Iris pigment epithelial cell (primary cell): ENCODE measurements at places on chromosomes 12 and 14.

- DNase-seq, result no peak
These were observed 48.5 kb downstream of the ATP23 start for GRCh38 chr12:57989838-57990237.

GRCh38 chr14:97780804-97781203 is 983.6 kb downstream of the VRK1 start:
- no peak for DNase-seq

- DNase-seq, result no peak
These were observed 9.8 kb downstream of the CHGA start for GRCh38 chr14:92932448-92933395.

- no peak for DNase-seq
These were observed 28.2 kb downstream of the TESPA1 start for GRCh38 chr12:54956322-54956721.

- DNase-seq, result no peak
These were observed 3.6 kb upstream of the WSB2 start for GRCh38 chr12:118064608-118065007.

GRCh38 chr12:6042446-6042845 is 82.0 kb downstream of the VWF start:
- no peak for DNase-seq

DNA sequence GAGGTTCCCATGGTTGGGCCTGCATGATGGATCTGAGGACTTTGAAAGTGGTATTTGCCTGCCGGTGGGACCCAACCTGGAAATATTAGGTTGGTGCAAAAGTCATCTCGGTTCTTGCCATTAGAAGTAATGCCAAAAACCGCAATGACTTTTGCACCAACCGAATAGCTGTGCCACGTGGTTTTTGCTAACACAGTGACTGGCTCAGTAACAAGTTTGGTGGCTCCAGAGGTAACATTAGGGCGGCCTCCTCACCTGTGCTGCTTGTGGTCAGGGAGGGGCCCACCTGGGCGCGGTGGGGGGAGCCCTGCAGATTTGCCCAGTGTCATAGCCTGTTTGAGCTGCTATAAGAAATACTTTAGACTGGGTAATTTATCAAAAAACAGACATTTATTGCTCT is 1.8 kb downstream of the BDKRB2 start:
- DNase-seq, result no peak

- DNase-seq, result no peak
These were observed 42.1 kb upstream of the FAM222A start for GRCh38 chr12:109671502-109671901.

DNA sequence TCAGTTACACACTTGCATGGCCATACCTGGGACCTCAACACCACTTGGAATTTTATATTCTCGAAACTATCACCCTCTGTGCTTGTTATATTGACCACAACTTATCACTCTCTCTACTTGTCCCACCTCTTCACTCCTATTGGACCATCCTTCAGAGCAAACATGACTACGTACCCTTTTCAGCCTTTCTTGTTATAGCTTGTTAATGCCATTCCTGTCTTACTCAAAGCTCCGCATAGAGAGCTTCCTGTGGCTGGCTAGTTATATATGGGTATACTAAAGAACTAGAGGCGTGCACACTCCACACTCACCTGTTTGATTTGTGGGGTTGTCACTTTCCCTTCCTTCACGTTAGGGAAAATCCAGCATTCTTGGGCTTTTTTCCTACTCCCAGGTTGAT is 26.3 kb upstream of the FRS2 start:
- DNase-seq, result no peak

- no peak for DNase-seq
These were observed 708 bp downstream of the FAR2 start for GRCh38 chr12:29149691-29150281.

DNA sequence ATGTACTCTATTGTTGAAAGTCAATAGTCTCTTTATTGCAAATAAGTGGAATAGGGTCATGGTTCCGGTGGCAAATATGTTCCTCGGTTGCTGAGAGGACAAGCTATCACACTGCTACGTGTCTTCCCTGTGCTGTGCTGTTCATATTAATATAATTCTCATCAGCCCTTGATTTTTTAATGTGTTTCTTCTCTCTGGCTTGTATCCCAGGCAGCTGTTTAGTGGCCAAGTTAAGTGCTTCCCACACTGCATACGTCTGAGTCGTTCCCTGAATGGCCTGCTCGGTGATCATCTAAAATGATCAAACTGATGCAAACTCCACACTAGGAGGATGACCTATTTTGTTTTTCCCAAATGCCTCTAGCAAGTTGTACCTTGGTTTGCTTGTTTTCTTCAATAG is 186.4 kb downstream of the ANO6 start:
- DNase-seq, result no peak

GRCh38 chr14:95173518-95173917 is 16.2 kb upstream of the DICER1 start:
- no peak for DNase-seq

DNA sequence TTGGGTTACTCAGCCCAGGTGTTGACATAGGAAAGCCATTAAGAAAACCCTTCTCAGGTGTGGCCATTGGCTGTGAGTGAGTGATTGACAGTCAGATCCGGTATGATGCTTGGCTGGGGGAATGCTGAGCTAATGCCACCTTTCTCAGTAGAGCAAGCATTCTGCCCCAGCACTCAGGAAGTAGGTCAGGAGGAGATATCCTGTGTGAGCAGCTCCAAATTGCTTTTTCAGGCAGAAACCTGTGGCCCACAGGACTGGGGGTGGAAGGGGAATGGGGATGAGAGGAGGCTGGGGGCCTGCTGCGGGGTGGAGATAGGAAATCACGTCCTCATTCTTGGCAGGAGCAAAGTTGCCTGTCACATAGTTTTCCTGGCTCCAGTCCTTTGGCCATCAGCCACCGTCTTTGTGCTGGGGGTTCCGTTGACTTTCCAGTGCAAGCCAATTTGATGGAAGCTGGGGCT is 55.7 kb downstream of the NINJ2 start:
- no peak for DNase-seq

GRCh38 chr12:105431537-105432100 is 101.1 kb downstream of the C12orf75 start:
- DNase-seq, result no peak

DNA sequence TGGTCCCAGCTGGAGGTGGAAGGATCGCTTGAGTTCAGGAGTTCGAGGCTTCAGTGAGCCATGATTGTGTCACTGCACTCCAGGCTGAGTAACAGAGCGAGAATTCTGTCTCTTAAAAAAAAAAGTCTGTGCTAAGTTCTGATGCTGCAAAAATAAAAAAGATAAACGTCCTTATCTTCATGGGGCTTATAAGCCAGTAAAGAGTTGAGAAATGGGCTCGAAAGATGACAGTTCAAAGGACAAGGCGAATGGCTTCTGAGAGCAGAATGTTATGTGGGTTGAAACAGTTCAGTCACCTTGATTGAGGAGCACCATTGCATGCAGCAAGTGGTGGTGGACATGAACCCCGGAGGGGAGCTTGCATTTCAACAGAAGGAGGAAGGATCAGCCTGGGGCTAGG is 4.7 kb downstream of the TSPAN9 start:
- no peak for DNase-seq

- no peak for DNase-seq
These were observed 4.2 kb downstream of the RNASE9 start for GRCh38 chr14:20556500-20557211.

DNA sequence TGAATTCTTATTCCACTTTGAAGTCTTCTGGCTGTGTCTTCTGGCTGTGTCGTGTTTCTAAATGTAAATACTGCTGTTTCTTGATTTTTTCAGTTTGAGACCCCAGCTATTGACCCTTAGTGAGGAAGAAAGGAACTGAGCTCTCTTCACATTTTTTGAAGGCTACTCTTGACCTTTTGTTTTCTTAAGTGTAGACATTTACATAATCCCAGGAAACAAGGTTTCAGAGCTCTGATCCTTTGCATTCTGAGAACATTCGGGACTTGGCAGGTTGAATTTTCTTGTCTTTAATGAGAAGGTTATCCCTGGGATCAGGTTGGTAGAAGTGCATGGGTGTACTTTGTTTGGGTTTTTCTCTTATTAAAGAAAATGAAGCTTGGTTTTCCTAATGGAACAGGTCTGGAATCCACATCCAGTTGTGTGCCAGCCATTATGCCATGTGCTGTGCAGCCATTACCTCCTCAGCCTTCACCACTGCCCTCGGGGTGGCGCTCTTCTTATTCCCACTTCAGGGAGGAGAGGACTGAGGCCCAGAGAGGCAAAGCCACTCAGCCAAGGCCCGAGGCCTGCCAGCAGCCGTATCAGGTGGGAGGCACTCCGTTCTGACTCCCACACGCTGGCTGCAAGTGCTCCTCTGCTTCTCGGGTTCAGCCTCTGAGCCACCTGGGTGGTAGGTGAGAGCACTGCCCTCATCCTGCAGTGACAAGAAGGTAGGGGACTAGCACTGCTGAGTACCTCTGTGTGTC is 120.9 kb downstream of the BEGAIN start:
- no peak for DNase-seq

- DNase-seq, result peak; percentile 58
These were observed 18.0 kb downstream of the LRRC74A start for GRCh38 chr14:76844223-76844622.

GRCh38 chr14:64450255-64450654 is 15.0 kb upstream of the AKAP5 start:
- DNase-seq, result no peak

GRCh38 chr12:117377758-117378157 is 16.3 kb upstream of the NOS1 start:
- DNase-seq, result no peak

- DNase-seq, result no peak
These were observed 504 bp downstream of the WNT5B start for GRCh38 chr12:1629338-1630132.
